Stimulated activated effector memory CD8-positive, alpha-beta T cell treated with anti-CD3 and anti-CD28 coated beads, Interleukin-12 subunit alpha, Interleukin-12 subunit beta, amount 100 ng/mL, for 72 hours (primary cell): ENCODE measurements at places on chromosomes 12 and 14.

DNA sequence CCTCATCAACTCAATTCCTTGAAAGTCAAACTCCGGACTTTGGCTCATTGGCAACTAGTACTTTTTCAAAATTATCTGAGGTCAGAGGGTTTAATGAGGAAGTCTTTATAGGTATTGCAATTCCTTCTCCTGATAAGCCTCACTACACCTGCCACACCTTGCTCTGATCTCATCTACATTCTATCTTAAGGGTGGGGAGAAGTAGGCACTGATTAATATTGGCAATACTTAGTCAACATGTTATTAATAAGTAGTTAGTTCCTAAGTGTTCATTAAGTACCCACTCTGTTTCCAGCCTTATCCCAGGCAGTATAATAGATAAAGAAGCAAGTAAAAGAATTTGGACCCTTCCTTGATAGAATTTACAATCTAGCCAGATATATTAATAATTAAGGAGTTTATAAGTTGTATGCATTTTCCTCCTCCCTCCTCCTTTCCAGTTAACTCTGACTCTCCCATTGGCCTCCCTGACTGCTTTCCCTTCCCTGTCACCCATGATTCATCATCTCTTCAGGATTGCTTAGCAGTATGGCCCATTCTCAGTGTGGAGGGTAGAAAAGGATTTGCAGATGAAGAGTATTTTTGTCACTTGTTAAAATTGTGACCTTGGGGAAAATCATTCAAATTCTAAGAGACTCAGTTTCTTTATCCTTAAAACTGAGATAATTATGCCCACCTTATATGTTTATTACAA lies 231.0 kb upstream of the ATP2B1 start:
- no peak for DNase-seq

- DNase-seq, result no peak
These were observed 435.0 kb downstream of the NRXN3 start for GRCh38 chr14:78605025-78605762.

GRCh38 chr14:69328765-69329164 lies 68.8 kb downstream of the GALNT16 start:
- DNase-seq, result no peak

- DNase-seq, result no peak
These were observed at the start of gene ALDH2 for GRCh38 chr12:111766608-111767361. Gene ALDH2 (plus strand): TSS chr12:111766933. CDS start chr12:111766983, 50 bp downstream.

GRCh38 chr14:92486881-92487280 lies 26.7 kb upstream of the RIN3 start:
- DNase-seq, result no peak

DNA sequence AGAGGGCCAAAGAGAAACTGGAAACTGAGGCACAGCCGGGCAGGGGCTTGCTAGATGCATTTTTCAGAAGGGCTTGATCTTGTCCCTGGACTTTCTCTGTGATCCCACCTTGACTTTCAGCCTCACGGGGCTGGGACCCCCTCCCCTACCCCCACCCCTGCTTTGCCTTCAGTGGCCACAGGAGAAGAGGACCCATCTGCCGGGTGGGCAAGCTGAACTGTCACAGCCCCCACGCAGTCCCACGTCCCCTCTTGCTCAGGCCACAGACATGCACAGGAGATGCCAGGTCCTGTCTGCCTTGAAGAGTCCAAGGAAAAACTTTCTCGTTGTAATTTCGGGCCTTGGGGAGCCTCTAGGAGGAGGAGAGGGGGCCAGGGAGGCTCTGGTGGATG lies 158.9 kb downstream of the KIF26A start:
- no peak for DNase-seq

GRCh38 chr14:74503938-74504335 lies 10.4 kb downstream of the ISCA2 start:
- DNase-seq, result no peak

- DNase-seq, result no peak
These were observed 6.5 kb downstream of the PHLDA1 start for GRCh38 chr12:76024942-76025600.

- DNase-seq, result peak; percentile 34
These were observed 76.7 kb upstream of the RGS6 start for GRCh38 chr14:71855399-71856036.

DNA sequence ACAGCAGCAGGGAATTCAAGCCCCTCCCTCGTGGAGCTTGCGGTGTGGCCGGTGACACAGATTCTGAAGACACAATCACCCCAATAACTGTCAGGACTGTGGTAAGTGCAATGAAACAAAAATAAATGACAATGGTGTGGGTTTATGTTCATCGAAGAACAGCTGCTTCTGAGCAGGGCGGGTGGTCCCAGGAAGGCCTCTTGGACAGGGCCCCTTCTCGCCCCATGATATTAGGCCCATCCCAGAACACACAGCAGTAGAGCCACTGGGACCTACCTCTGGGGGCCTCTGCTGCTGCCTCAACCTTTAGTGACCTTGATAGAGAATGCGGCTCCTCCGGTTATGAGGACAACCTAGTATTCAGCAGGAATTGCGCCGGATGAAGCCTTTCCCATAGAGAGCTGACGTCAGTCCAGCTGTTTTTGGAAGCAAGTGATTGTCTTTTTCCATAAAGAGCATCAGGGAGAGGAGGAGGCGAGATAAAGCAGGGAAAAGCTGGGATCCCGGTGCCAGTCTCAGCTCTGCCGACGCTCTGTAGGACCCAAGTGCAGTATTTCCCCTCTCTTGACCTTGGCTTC lies 84.1 kb upstream of the BCL11B start:
- no peak for DNase-seq

DNA sequence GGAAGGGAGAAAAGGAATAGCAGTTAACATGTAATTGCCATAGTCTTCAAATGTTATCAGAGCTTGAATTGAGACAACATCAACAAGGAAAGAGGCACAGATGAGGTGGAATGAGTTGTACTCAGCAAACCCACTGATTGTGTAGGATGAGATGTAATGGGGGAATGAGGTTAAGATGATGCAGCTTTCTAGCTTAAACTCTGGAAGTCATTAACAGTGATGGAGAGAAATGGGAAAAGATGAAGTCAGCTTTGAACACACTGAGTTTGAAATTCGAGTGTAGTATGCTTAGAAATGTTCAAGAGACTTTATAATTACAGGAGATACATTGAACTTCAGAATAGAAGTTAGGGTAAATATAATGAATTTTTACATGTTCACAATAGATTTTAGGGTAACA lies 106.9 kb downstream of the PRKD1 start:
- DNase-seq, result no peak

GRCh38 chr14:68181519-68182326 lies 362.1 kb downstream of the RAD51B start:
- DNase-seq, result no peak

- DNase-seq, result no peak
These were observed 219.2 kb downstream of the PDZRN4 start for GRCh38 chr12:41407232-41407799.

DNA sequence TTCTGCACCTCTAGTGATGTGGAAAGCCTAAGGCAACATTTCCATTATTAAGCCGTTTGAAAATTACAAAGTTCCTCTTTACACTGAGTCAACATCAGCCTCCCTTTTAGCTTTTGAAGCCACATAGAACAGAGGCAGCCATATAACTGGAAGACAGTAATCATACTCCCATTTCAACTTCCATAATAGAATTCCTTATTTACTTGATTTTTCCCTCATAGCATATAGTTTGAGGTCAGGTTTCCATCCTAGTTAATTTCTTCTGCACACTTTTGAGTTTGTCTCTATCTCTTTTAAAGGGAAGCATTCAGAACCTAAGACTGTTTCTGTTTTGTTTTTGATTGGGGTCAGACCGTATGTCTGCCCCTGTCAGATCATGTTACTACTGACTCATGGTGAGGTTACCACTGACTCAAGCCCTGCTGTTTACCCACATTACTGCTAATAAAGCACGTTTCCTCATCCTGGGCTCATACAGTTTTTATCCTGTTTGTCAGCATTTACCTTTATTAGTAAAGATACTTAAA lies 161.0 kb downstream of the SLC38A4 start:
- no peak for DNase-seq

GRCh38 chr14:94676495-94677185 lies 64.4 kb downstream of the SERPINA3 start:
- DNase-seq, result no peak

DNA sequence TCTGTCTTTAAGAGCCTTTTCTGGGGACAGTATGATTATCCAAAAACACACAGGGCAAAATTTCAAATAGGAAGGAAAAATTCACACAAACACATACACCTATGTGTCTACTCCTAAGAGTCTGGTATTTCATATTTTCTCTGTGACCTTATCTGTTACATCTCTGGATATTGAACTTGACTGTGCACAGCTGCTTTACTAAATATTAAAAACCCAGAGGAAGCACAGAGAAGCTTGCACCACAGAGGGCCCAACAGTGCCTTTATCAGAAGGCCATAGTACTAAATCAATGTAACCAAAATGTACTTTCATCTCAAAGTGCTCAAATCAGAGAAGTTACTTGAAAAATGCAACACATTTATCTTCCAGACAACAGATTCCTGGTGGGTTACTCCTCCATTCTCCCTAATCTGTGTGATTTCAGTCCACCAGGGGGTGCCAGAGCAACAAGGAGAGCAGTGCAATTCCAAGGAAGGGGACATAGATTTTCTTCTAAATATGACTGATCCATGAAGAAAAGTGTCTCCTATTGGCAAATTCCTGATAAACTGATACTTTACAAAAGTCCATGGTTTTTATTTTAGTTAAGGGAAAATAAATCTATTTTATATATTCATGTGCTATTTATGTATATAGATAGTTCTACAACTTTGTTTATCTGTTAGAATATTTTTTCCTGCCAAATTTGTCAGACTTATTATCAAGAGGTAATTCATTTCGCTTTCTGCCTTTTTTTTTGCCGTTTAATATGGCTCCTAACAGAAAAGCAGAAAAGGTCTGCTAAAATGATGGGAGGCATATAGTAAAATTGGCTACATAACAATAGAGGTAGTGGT lies 617.6 kb downstream of the LRFN5 start:
- DNase-seq, result no peak

DNA sequence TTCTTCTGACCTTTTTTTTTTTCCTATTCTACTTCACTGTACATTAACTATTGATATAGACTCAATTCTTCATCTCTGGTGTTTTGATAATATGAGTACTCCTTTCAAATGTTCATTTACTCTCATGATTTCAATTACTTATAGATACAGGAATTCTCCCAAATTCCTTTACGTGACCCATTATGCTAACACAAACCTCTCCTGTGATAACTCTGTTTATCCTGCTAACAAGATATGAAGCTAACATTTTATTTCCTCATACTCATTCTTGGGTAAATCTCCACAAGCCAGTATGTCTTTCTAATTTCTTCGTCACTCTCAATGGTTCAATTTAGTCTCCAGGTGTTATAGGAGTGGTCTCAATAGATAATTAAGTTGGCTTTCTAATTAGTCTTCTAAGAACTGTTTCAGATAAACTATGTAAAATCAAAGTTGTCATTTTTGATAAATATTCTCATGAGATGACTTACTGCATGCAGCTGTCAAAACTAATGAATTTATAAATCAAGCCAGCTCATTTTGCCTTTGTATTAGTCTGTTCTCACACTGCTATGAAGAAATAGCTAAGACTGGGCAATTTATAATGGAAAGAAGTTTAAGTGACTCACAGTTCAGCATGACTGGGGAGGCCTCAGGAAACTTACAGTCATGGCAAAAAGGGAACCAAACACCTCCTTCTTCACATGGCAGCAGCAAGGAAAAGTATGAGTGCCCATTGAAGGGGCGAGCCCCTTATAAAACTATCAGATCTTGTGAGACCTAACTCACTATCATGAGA lies 130.6 kb upstream of the MYF6 start:
- DNase-seq, result no peak

DNA sequence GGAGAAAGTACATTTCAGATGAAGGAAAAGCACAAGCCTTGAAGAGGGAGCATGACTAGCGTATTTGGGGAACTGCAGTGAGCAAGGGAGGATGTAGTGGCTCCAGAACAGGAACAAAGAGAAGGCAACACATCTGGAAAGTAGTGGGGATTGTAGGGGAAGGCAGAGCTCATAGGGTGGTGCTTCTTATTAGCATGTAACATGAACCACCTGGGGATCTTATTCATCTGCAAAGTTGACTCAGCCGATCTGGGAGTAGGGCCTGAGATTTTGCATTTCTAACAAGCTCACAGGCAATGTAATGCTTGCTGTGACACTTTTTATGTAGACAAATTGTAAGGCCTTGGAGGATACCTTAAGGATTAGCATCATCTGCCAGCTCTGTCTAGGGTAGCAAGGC lies 447.3 kb downstream of the NELL2 start:
- DNase-seq, result no peak

DNA sequence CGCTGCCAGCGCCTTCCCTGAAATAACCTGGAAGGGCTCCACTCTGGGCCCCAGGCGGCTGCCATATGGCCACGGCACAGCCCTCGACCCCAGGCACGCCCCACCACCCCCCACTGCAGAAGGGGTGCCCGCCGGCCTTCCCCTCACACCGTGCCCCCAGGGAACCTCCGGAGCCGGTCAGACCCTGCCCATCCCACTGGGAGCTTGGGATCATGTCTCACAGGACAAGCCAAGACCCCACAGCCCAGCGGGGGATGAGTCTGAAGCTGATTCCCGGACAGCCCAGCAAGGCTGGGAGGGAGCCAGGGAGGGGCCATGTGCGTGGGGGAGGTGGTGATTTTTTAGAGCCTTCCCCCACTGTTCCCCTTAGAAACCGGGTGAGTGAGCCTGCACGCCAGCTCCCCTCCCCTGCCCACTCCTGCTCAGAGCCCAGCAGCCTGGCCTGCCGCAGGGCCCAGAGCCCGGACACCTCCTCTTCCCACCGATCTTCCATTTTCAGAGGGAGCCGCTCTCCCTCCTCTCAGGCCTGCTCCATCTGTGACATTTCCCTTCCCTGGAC lies 1.4 kb downstream of the RIMBP2 start:
- DNase-seq, result no peak

GRCh38 chr12:64493513-64493912 lies 41.6 kb downstream of the TBK1 start:
- DNase-seq, result no peak

GRCh38 chr14:59197695-59198262 lies 9.3 kb downstream of the DAAM1 start:
- DNase-seq, result no peak

DNA sequence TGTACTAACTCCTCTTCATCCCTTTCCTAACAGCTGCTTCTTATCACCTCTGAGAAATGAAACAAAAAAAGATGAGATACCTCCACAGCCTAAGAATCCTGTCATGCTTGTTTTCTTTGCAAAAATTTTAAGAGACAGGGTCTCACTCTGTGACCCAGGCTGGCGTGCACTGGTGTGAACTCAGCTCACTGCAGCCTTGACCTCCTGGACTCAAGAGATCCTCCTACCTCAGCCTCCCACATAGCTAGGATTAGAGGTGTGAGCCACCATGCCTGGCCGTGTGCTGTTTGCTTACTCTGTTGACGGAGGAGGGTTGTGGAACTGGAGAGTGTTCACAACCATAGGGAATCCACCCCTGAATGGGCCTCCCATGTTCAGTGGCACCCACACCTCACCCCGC lies 16.2 kb downstream of the CSRNP2 start:
- no peak for DNase-seq

DNA sequence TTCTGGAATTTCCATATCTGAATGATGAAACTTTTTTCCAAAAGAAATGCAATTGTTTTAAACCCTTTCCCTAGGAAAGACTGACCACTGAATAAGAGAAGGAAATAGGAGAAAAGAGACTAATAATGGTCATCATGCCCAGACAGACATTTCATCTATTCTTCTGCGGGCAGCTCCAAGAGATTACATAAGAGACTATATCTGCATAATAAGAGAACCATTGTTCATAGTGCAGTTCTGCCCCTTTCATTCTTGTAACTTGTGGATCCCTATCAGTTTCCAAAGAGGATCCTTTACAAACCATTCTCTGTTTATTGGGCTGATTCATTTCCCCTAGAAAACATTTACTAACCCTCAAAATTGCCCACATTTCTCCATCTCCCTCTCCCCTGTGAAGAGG lies 197.8 kb downstream of the FSCB start:
- DNase-seq, result no peak

- peak; percentile 86 for DNase-seq
These were observed 499 bp downstream of the DGLUCY start for GRCh38 chr14:91114079-91115065.
